Skeletal muscle cell (primary cell): ENCODE measurements at places on chromosomes 2 and 18.

- no peak for DNase-seq
Measured at GRCh38 chr18:62586781-62587487, 64.1 kb downstream of the ZCCHC2 start.

DNA sequence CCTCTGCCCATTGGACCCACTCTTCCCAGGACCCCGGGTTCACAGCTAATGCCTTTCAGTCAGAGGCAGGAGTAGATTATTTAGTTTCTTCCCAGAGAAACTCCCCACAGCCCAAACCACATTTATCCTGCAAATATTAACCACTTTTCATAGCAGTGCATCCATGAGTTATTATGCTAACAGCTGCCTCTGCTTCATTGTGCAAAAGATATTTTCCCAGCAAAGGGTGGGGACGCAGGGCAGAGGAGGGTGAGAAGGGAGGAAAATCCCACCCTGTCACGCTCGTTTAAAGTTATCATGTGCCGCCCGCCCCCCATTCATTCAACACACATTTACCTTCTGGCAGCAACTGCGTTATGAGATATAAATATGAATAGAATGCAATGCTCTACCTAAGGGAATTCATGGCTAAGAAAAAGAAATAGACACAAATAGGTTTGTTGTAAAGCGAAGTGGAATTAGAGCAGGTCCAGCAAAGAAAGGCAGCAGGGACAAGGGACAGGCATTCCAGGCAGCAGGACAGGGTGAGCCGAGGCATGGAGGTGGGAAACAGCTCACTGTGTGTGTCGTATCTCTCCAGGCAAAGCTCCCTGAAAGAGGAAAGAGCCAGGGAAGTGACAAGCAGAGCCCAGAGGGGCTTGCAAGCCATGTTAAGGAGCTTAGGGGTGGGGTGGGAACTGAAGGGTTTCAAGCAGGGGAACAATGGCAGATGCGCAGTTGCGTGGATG, 46.3 kb upstream of the LTBP1 start:
- DNase-seq: peak; percentile 6

DNA sequence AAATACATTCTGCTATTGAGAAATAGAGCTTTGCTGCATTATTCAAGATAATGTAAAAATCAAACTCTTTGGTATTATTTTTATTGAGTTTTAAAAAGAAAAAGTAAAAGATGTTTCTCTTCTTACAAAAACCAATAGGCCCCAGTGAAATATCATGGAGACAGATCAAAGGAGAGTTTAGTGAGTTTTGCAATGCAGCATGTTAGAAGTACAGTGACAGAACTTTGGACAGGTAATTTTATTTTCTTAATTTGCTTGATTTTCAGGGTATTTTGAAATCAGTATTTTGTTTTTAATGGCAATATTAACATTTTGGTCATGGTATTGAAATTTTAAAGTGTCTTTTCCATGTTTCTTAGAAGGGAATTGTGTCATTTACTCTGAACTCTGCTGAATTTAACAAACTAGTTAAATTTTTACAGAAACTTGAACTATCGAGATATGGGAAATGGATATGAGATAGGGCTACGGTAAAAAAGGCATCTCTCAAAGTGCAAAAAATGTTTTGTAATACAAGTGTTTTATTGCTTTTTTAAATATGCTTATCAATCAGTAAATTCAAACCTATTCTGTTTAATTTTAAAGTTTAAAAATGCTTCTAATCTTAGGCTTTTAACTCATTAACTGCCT, 13.8 kb downstream of the DNAJC10 start:
- DNase-seq: no peak

DNA sequence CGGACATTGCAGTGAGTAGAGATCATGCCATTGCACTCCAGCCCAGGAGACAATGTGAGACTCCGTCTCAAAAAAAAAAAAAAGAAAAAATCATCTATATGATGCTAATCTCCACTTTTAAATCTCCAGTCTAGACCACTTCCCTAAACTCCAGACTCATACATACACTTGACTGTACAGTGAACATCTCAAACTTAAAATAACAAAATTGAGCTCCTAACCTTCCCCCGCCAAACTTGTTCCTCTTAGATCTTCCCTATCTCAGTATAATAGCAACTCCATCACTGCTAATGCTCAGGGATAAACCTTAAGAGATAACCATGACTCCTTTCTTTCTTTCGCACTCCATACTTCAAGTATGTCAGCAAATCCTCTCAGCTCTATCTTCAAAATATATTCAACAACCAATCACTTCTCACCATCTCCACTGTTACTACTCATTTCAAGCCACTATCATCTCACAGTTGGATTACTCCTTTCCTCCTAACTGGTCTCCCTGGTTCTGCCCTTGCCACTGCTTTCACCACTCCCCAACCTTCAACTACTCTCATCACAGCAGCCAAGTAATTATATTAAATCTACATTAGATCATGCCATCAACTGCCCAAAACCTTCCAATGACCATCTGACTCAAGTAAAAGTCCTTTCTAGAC, 12.0 kb downstream of the MEMO1 start:
- no peak for DNase-seq

- DNase-seq: no peak
Measured at GRCh38 chr18:53764086-53764485, 460.4 kb downstream of the MBD2 start.

DNA sequence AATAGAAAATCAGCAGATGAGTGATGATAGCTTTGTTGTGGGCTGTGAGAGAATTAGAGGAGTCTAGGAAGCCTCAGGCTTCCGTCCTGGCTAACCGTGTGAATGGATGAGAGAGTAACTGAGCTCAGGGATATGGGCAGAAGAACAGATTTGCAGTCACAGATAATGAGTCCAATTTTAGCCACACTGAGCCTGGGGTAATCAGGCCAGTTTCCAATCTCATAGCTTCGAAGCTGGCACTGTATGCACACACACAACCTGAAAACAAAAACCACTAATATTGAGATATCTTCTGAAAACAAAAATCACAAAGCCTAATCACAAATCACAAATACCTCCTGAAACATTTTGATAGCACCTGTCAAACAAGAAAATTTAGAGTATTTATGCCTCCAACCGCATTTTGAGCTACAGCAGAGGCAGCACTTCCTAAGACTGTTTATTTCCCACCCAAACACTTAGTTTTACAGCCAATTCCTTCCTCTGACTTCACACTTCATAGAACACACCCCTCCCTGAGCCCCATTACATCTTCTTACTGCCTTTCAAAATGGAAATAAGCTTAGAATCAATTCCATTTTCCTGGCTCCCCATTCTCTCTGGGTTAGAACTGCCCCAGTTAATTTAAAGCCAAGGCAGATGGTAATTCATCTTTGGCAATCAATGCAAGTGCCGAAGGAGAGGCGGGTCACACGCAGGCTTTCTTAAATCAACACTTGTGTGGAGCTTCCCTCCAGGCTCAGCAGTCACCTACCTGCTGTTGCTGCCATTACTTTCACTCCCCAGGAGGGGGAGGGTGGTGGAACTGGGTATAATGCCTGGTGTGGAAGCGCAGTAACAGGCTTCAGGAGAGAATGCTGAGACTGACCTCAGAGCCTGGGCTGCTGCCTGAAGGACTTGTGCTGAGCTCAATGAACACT, 18.9 kb downstream of the TTR start:
- no peak for DNase-seq

- DNase-seq: no peak
Measured at GRCh38 chr2:56476509-56477071, 292.8 kb downstream of the CCDC85A start.

DNA sequence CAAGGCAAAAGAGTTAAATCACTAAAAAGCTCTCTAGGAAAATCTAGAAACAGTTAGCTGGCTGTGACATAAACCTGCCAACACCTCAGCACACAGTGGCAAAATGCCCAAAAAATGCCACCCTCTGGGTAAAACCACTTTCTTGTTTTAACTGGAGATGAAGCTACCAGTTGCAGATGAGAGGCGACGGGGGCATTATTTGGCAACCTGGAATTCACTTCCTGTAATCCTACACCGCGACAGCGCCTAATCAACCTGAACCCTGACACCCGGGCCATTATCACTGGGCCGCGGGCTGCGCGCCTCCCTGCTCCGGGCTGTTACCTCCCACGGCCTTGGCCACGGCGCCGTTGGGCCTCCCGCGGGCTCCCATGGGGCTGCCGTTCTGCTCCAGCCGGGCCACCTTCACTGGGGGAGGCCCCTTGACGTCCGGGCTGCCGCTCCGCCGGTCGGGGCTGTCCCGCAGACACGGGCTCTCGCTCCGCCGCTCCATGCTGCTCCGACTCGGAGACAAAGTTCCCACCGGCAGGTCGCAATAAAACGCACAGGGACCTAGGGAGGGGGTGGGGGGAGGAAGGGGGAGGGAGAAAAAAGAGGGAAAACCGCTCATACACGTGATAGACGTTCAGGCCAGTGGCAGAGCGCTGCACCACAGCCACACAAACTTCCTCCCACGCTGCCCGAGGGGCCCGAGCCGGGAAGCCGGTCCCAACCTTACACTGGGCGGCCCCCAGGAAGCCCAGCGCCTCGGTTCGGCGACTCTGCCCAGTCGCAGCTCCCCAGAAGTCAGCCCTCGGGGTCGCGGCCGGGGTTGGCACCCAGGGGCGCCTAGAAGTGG, 2.0 kb downstream of the SATB2 start:
- no peak for DNase-seq

DNA sequence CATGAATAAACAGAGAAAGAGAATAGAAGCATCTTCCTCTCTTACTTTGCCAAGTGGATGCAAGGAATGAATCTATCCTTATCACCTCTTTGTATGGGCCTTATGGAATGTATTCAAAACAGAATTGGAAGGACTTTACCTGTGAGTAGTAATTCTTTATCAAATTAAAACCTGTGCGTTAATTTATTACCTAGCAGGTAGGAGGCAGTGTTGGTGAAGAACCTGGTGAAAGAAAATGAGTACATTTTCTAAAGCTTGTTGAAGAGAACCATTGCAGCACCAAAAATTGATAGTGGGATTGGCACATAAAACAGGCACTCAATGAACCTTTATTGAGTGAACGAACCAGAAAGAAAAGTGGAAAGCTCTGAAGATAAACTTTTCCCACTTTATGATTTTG, 1302.1 kb upstream of the CELF4 start:
- no peak for DNase-seq

DNA sequence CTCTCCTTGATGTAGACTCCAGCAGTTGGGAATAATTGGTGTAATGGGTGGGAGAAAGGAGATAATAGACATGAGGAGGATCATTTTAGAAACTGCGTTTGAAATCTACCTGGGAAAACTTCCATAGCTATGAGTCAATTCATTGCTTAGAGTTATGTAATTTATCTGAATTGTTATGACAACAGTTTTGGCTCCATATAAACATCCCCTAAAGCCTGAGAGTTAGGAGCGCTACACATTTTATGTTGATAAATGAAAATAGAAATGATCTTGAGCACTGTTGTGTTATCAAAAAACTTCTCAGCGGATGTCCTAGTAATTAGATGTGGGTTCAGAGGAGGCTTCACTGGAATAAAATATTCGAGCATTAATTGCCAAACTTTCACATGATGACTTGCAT, 573.4 kb downstream of the TSN start:
- DNase-seq: no peak

DNA sequence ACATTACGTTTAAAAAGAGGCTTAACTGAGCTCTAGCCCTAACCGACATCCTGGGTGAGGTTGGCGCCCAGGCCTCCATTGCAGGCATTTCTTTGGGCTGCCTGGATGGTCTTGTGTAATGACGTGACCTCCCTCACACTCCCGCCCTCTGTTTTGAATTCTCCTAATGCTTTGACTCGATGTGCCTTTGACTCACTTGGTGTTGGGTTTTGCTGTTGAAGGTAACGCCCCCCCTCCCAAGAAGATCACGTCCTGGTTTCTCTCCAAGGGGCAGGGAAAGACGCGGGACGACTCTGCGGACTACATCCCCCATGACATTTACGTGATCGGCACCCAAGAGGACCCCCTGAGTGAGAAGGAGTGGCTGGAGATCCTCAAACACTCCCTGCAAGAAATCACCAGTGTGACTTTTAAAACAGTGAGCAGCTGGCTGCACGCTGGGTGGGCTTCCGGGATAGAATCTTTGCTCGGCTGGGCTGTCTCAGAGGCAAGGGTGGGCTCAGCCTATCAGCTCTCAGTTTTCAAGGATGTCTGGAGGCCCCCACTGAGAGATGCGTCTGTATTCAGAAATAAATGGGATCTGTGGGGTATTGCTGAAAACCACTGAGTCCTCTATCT, 87.9 kb upstream of the ATG16L1 start:
- DNase-seq: no peak

DNA sequence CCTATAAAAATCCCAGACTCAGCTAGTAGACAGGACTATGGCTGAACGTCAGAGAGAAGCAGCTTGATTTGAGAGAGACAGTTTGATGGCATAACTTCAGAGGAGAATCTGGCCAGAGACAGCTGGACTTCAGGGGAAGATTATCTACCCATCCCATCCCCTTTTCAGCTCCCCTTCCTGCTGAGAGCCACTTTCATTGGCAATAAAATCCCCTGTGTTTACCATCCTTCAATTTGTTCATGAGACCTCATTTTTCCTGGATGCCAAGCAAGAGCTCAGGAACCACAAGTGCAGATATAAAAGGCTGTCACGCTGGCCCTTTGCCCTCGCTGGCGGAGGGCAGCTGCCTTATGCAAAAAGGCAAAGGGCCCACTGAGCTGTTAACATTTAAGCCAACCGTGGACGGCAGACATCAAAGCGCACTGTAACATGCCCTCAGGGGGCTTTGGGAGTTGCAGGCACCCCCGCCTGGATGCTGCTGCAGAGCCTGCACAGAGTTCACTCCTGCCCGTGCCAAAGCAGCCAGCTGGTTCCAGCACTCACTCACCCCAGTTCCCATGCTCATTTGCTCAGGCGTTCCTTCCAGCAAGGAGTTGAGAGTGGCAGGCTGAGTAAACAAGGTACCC, 164.3 kb upstream of the PGAP1 start:
- DNase-seq: no peak

- no peak for DNase-seq
Measured at GRCh38 chr2:78973630-78974029, 51.9 kb upstream of the REG3G start.

DNA sequence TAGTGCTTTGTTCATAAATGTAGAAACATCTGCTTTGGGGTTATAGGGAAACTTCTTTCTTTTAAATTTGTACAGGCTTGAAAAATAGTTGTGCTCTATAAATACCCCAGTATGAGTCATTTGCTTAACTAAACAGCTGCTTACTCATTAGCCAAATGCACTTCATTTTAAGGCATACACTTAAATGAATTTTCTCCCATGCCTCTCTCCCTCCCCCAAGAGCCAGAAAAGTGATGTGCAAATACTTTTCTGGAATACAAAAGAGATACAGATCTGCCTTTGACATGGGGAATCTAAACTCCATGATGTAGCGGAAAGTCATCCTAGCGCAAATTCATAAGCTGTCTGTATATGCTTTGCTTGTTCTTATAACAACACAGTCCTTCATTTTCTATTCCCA, 469.4 kb downstream of the DLGAP1 start:
- DNase-seq: no peak

GRCh38 chr2:231662811-231663457, 45.4 kb upstream of the PTMA start:
- no peak for DNase-seq

DNA sequence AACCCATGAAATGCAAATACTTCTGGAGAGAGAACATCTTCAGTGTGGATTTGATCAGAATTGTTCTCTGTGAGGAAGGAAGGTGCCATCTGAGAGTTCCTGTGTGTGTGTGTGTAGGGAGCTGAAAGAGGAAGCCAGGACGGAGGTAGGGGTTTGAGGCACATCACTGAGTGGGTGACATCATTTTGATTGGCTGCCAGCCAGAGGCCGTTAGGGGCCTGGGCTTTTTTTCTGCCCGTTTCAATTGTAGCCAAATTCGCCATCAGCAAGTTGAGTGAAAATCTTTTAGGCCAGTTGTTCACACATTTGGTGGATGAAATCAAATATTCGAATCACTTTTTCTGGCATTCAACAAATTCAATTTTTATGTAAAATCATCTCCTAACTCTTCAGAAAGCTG, 48.9 kb downstream of the TSN start:
- DNase-seq: no peak
